ENCODE measurements at places on chromosomes 5 and 9.

DNA sequence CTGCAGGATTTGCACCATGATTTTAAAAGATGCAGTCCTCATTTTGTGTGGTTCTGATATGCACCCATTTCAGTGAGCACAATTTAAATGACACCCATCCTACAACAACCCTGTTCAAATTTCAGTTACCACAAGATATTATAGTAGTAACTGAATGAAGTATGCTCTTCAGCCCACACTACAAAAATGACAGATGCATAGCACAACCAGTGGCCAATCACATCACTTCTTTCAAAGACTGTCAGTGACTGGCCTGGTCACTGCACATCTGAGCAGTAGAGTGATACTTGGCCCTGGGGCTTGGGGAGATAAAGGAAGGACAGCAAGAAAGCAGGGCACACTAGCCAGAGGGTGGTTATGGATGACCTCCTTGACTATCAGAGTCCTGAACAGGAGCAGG, 19.8 kb upstream of the IFNK start:
- DNase-seq, result no peak

DNA sequence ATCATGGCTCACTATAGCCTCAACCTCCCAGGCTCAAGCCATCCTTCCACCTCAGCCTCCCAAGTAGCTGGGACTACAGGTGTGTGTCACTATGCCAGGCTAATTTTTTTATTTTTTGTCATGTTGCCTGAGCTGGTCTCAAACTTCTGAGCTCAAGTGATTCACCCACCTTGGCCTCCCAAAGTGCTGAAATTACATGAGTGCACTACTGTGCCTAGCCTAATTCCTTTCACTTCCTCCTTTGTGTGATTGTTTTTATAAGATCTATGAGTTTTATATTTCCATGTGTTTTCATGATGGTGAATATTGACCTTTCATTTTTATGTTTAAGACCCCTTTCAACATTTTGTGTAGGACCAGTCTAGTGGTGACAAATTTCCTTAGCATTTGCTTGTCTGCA, 55.2 kb upstream of the IL12B start:
- no peak for DNase-seq

DNA sequence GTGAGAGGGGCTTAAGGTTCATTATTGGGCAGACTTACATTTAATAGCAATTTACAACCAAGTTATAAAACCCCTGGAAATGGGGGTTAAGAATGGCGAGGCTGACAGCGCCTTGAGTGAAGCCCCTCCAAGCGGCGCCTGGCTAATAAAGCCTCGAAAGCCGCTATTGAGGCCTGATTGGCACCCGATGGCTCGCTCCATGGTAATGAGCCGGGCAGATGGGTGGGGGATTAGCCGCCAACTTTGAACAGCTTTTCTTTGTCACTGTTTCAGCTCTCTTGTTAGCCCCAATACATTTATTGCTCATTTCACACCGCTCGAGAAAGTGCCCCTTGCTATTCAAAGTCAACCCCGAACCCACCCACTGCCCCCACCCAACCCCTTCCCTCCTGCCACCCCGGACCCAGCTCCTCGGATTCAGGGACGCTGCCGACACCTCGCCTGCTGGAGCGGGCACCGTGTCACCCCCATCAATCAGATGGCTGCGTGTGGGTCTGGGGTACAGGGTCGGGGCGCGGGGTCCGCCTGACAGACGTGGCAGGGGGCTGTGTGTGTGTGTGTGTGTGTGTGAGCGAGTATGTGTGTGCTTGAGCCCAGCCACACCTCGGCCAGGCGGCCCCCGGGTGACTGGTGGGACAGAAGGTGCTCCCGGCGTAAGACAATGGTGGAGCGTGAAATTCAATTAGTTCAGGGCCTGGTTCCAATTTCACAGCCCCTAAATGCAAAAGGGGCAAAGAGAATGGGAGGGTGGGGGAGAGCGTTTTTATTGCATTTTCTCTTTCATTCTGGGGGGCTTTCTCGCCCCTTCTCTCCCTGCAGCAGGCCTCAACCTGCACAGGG, 34.2 kb downstream of the ASS1 start:
- DNase-seq, result no peak

GRCh38 chr5:32474209-32474854, 29.8 kb upstream of the ZFR start:
- DNase-seq, result no peak

- no peak for DNase-seq
These were observed 106.8 kb downstream of the ENTREP1 start for GRCh38 chr9:69431777-69432176.

- no peak for DNase-seq
These were observed 94.2 kb downstream of the PAX5 start for GRCh38 chr9:36939655-36940499.

GRCh38 chr5:93378073-93378472, 202.9 kb downstream of the NR2F1-AS1 start:
- no peak for DNase-seq

- DNase-seq, result no peak
These were observed 41.6 kb downstream of the RAB14 start for GRCh38 chr9:121160025-121160424.

GRCh38 chr5:138647261-138647788, 72.1 kb upstream of the HSPA9 start:
- DNase-seq, result no peak

DNA sequence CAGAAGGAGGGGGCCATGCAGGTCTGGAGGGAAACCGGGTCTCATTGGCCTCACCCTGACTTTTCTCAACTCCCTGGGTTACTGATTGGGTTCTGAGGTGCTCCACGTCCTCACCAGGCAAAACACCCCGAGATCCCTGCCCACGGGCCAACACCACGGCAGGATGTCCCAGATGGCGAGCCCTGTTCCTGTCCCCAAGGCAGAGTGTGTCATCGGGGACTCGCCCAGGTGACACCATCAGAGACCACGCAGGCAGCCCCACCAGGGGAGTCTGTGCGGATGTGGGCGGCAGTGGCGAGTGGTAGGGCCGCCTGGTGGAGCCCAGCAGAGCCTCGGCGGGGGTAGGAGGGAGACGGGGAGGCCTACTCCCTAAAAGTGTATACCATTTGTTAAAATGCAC, 59.0 kb upstream of the UBAC1 start:
- no peak for DNase-seq

- DNase-seq, result no peak
These were observed 137.2 kb upstream of the SMARCA2 start for GRCh38 chr9:1877951-1878350.

DNA sequence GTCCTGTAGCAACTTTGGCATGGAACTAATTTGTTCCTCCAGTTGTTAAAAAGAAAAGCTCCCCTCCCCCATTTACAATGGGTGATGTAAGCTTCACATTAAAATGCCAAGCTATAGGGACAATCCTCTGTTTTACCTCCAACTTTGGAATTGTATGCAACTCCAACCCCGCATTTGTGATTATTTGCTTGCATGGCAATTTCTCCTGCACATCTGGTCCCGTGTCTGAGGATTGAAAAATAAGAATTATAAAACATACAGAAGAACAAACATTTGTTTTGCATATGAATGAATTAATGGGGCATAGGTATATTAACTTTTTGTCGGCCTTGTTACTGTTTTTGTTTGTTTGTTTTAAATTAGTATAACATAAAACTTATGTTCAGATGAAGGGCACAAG, 17.2 kb downstream of the PCSK1 start:
- DNase-seq, result no peak

GRCh38 chr5:180140571-180140970, 68.4 kb downstream of the RASGEF1C start:
- DNase-seq, result peak; percentile 1

GRCh38 chr5:143409926-143410325, 6.4 kb upstream of the NR3C1 start:
- DNase-seq, result no peak

GRCh38 chr9:20319641-20320337, 302.5 kb downstream of the MLLT3 start:
- DNase-seq, result no peak

GRCh38 chr9:18438300-18438925, 35.5 kb upstream of the ADAMTSL1 start:
- no peak for DNase-seq

DNA sequence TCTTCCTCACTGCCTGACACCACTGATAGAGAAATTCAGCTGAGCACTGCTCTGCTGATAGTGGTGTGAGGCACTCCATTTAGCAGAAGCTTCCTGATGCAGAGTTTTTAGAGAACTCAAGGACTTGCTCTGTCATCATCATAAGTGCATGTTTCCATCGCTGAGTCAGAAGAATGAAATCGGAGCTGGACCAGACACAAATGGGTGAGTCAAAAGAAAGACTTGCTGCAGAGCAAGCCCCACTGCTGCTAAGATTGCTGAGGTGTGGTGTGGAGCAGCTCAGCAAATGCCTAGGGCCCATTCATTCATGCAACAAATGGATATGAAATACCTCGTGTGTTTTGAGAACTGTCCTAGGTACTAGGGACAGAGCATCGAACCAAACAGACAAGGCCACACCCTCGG, 410.2 kb upstream of the SLC30A5 start:
- no peak for DNase-seq

DNA sequence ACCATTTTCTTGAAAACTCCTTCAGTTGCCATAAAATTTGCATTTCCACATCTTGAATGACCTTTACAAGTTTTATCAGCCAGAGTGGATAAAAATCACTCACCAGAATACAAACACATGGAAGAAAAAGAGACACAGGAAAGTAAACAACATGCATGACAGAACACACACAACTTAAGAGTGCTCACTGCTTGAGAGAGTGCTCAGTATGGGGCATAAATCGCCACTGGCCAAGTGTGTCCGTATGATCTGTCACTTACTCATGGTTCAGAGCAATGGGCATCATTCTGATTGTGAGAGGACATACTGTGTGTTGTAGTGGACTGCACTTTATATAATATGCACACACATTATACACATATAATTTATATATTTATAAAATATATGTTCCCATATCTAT, 155.6 kb upstream of the NTRK2 start:
- no peak for DNase-seq

DNA sequence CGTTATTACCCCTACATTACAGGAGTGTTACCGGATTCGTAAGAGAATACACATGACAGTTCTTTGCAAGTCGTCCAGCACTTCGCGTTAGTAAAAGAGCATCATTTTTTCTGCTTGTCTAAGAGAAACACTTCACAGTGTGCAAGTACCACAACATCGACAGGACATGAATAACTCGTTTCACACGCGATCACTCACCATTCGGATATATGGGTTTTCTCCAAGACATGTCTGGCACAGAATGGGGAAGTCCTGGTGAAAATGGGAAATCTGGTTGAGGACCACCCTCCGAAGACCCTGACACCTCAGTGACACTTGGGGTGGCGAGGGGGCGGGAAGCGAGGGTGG, 642 bp downstream of the RBM22 start:
- no peak for DNase-seq

GRCh38 chr5:127003798-127004495, 26.4 kb downstream of the MARCHF3 start:
- no peak for DNase-seq

DNA sequence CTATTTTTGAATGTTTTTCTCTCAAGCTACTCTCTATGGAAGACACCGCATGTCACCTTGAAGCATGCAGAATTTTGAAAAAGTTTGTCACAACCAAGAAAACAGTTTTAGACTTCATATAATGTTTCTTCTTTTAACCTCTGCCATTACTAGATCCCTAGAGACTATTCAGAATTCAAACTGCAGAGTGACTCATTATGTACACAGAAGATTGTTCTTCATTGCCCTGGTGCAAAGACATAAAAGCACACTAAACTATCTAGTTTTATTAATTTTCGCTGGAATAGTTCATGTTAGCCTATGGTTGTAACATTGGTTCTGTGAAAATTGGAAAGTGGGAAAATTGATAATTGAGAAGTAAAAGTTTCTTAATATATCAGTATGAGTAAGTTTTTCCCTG, 18.4 kb downstream of the F2RL2 start:
- no peak for DNase-seq

GRCh38 chr5:40571729-40572128, 108.0 kb upstream of the PTGER4 start:
- no peak for DNase-seq

- DNase-seq, result no peak
These were observed 17.6 kb downstream of the DMXL1 start for GRCh38 chr5:119088438-119088837.

- no peak for DNase-seq
These were observed 100.8 kb upstream of the TLE1 start for GRCh38 chr9:81790166-81790565.

GRCh38 chr9:7974335-7974960, 174.9 kb upstream of the DMAC1 start:
- no peak for DNase-seq

GRCh38 chr9:98084396-98084795, 27.9 kb downstream of the NANS start:
- no peak for DNase-seq

- no peak for DNase-seq
These were observed 29.2 kb downstream of the PTPN3 start for GRCh38 chr9:109468927-109469326.

GRCh38 chr5:119928974-119929373, 299.6 kb downstream of the FAM170A start:
- no peak for DNase-seq

- DNase-seq, result no peak
These were observed 263.4 kb downstream of the DEPDC1B start for GRCh38 chr5:60436518-60436917.

GRCh38 chr5:60779466-60779865, 64.6 kb downstream of the ELOVL7 start:
- no peak for DNase-seq

- DNase-seq, result no peak
These were observed 453 bp downstream of the CPEB4 start for GRCh38 chr5:173888473-173889131.

- DNase-seq, result no peak
These were observed 4.8 kb upstream of the PLGRKT start for GRCh38 chr9:5442400-5443011.

DNA sequence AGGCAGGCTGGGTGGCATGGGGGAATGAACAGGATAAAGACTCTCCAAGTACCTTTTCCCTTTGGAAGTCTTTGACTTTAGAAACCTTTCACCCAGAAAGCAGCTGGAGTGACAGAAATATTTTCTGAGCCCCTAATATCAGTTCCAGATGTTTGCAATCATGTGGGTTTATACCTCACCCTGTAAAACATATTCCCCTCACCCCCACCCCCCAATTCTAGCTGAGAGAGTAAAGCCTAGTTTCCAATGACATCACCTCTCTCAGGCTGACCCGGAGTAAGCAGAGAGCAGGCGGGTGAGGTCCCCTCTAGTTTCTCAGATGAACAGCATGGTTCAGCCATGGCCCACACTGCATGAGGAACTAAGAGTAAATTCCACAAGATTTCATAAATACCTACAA, 82.9 kb upstream of the TRIM32 start:
- DNase-seq, result no peak

DNA sequence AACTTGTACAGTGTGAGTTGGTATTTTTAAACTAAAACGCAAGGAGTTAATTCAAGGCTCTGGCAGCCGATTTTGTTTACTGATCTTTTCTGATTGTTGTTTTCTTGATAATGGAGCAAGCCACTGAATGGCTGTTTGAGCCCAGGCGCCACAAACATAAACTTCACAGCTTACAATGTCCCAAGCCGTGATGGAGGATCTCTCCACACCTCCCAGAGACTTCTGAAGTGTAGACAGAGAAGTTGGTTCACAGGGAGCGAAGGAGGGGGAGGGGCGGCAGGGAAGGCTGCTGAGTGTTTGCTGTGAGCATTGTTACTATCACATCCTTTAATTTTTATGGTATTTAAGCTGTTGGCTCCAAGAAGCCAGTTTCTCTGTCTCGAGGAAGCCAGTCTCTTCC, 14.7 kb downstream of the ISL1 start:
- DNase-seq, result no peak

- DNase-seq, result no peak
These were observed 25.3 kb upstream of the IFNE start for GRCh38 chr9:21507483-21507790.

- DNase-seq, result no peak
These were observed 92.3 kb downstream of the PTCD2 start for GRCh38 chr5:72412283-72413055.

All from activated CD4-positive, alpha-beta T cell treated with anti-CD3 and anti-CD28 coated beads for 1 hour (primary cell).